ENCODE measurements at places on chromosomes 1 and 21. TPM values are rescaled to one million over a fixed set of nuclear protein-coding genes. Genes with fewer than 3 reads are reported as not detected.

Gene SPRR1A
- total RNA-seq = not detected

Gene LMOD1
- total RNA-seq = 0.47 TPM

Gene HUNK
- total RNA-seq = 9.4 TPM

Gene OR2AK2
- total RNA-seq = 0.78 TPM

Data from occipital lobe (tissue), 3 donors.